T-helper 1 cell (primary cell): ENCODE measurements at places on chromosomes 2 and 18.
A peak's percentile ranks its signal among the peaks of the same experiment; 100 is the strongest.

DNA sequence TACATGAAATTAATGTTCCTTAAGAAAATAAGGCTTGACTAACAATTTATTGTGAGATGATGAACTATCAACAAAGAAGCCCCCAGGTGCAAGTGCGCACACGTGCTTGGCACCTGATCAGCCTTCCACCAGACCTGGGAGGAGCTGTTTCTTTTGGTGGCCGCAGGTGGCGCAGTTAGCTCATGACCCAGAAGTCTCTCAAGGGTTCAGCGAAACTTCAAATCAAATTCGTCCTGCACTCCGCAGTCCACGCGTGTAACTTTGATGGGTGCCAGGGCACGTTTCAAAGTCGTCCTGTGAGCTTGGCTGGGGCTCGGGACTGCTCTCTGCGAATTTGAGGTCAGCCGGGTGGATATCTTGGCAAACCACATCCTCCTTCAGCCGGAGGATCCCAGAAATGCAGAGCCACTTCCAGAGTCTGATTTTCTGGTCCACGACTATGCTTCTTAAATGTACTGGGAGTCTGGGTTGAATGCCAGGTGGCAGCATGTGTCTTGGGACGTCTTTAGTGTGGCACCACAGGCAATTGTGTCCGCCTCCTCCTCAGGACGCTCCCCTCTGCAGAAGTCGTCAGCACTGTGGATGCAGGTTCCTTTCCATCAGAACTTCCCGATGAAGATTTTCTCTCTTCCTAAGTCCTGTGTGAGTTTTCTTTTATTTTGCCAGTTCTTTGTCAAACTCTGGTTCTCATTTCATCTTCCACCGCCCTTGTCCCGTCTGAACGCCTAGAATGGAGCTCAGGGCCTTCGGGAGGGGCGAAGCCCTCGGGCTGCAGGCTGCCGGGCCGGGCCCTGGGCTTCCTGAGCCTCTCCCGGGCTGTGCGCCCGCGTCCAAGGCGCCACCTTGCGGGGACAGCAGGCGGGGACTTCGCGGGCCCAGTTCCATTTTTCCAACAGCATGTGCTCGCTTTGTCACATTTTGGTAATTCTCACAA, 61.3 kb upstream of the RAPGEF4 start:
- DNase-seq: no peak

GRCh38 chr18:62981566-62981965, 266.2 kb downstream of the PHLPP1 start:
- no peak for DNase-seq

DNA sequence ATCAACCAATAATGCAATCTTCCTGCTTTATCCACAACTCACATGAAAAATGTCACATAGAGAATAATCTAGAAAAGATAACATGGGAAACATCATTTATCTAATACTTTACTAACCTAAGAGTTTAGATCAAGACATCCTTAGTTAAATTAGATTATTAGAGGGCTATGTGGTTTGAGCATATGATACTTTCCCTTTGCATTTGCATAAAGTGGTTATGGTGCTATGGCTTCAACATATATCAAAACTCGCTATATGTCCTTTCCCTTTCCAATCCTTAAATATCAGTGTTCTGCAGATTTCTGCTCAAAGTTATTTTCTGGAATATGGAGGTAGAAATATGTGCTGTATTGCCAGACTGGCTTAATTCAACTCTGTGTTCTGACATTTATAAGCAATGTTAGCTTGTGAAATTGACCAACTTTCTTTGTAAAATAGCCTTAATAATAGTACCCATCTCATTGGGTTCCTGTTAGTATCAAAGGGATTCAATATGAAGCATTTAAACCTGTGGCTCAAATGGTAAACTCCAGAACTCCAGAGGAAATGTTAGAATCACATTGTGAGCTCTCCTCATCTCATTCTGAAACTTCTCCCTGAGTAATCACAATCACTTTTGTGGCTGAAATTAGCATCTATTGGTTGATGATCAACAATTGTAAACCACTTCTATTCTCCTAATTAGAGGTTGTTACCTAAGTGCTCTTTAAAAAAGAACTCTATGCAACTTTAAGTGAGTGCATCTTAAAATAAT, 1089.9 kb upstream of the SLC39A10 start:
- no peak for DNase-seq

GRCh38 chr2:136175466-136175865, 57.5 kb upstream of the CXCR4 start:
- no peak for DNase-seq

GRCh38 chr2:57943315-57943714, 103.3 kb upstream of the VRK2 start:
- DNase-seq: no peak

- no peak for DNase-seq
Observed at GRCh38 chr18:79935098-79935480, 16.4 kb downstream of the SLC66A2 start.

DNA sequence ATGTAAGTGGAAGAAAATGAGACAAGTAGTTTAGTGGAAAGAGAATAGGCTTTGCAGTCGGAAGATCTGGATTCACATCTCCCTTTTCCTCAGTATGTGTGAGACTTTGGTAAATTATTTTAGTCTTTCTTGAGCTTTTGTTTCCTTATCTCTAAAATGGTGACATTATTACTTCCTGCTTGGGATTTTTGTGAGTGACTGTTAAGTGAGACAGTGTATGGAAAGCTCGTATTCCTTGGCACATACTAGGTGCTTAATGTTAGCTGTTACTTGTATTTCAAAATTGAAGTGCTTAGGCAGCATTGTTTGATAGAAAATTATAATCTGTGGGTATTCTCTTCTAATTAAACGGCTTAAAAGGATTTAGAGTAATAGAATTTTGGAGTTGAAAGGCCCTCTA, 2.0 kb downstream of the ZNF638 start:
- no peak for DNase-seq

DNA sequence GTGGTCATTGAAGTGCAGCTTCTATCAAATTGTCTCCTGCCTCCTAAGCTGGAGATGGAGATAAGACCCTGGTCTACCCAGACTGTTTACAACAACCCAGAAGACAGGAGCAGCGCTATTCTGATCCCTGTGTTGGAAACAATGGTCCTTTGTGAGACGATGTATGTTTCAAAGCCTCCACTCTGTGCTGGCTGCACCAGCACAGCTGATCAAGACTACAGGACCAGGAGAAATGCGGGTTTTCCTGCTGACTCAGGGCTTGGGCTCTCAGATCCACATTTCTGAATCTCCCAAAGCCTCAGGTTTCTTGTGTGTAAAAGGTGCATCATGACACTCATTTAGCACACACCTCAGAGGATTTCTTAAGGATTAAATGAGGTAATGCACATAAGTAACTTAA, 92.0 kb downstream of the POU3F3 start:
- DNase-seq: no peak

- DNase-seq: no peak
Observed at GRCh38 chr2:199591826-199592225, 134.1 kb upstream of the SATB2 start.

- DNase-seq: no peak
Observed at GRCh38 chr2:25671622-25672021, 1.8 kb downstream of the DTNB start.

DNA sequence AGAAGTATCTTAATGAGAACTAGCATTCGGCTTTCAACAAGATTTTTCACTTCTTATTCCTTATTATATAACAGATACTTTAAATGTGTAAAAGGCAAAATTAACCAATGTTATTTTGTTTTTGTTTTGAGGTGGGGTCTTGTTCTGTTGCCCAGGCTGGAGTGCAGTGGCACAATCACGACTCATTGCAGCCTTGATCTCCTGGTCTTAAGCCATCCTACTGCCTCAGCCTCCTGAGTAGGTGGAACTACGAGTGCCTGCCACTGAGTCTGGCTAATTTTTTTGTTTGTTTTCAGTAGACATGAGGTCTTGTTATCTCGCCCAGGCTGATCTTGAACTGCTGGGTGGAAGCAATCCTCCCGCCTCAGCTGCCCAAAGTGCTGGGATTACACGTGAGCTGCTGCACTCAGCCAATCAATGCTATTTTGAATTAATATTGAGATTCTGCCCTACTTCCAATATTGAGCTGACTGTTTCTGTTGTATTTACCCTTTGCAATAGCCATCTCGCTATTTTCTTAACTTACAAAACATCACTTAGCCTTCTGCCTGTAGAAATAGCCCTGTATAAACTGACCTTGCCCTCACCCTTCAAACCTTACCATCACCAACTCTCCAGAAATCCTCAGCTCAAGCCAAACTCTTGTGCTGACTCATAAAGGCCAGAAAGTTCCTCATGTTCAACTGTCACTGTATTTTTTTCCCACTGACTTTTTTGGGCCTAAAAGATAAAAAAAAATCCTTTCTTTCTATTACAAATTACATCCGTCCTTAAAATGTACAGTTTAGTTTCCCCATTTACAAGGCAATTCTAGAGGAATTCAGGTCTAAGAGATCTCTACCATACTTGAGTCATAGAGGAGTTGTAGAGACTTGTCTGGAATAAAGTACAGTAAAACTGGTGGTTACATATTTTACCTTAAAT, 94.3 kb downstream of the OLA1 start:
- no peak for DNase-seq

DNA sequence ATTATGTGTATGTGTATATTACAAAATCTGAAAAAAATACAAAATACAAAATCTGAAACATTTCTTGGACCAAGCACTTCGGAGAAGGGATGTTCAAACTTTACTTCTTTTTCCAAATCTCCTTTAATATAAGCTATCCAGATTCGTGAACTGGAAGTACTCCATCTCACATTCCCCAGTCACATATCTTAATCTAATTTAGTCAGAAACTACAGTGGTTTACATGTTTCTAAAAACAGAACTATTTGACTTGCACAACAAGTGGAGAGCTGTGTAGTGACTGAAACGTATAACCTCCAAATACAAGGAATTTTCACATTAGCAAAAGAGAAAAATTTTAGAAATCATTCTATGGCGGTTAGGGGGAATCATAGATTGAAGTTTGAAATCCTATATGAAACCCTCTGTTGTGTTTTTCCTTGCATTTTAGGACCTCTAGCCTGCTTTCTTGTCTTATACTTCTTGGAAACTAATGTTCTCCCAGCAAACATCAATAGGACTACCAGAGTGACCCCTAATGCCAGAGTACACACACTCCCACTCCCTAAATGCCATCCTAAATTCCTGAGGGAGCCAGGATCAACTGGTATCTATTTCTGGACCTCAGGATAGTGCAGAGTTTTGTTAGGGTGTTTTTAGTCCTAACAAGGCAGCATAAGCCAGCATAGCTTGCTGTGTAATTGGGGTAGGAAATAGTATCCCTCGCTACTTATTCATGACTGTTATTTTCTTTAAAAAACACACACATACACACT, 30.2 kb upstream of the ROCK1 start:
- no peak for DNase-seq

- peak; percentile 90 for DNase-seq
Observed at GRCh38 chr2:42132966-42133641, 36.0 kb upstream of the EML4 start.

DNA sequence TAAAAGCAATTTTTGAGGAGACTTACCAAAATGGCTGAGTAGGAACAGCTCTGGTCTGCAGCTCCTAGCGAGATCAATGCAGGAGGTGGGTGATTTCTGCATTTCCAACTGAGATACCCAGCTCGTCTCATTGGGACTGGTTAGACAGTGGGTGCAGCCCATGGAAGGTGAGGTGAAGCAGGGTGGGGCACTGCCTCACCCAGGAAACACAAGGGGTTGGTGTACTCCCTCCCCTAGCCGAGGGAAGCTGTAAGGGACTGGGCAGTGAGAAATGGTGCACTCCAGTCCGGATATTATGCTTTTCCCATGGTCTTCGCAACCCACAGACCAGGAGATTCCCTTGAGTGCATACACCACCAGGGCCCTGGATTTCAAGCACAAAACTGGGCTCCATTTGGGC, 419.0 kb downstream of the NUP35 start:
- DNase-seq: no peak
